ENCODE measurements at places on chromosomes 13 and 19. TPM values are rescaled to one million over a fixed set of nuclear protein-coding genes. Genes with fewer than 3 reads are reported as not detected.

GRCh38 chr13:110581506-110582185 is 20.1 kb upstream of the RAB20 start:
- no peaks in the 10 kb centered on the region for H3K27me3 ChIP-seq
- no peak overlapping the region for H3K4me3 ChIP-seq
- no peak overlapping the region for H3K27ac ChIP-seq
- no peaks in the 10 kb centered on the region for H3K36me3 ChIP-seq
- H3K4me1 ChIP-seq, result no peaks in the 10 kb centered on the region

DNA sequence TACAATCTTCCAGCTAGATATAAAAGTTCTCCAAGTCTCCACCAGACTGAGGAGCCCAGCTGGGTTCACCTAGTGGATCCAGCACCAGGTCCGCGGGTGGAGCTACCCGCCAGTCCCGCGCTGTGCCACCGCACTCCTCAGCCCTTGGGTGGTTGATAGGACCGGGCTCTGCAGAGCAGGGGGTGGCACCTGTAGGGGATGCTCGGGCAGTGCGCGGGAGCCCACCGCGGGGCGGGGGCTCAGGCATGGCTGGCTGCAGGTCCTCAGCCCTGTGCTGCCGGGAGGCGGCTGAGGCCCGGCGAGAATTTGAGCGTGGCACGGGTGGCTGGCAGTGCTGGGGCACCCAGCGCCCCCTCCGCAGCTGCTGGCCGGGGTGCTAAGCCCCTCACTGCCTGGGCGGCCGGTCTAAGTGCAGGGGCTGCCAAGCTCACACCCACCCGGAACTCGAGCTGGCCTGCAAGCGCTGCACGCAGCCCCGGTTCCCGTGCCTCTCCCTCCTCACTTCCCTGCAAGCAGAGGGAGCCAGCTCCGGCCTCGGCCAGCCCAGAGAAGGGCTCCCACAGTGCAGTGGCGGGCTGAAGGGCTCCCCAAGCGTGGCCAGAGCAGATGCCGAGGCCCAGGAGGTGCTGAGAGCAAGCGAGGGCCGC is 542.8 kb upstream of the PCDH9 start:
- no peak overlapping the region for H3K27ac ChIP-seq
- DNase-seq, result no peak
- H3K36me3 ChIP-seq, result no peaks in the 10 kb centered on the region
- H3K27me3 ChIP-seq, result no peaks in the 10 kb centered on the region
- H3K4me1 ChIP-seq, result no peaks in the 10 kb centered on the region
- no peak overlapping the region for H3K4me3 ChIP-seq

GRCh38 chr19:15640294-15640903 is at the start of gene CYP4F3:
TSS of gene CYP4F3 (plus strand) at chr19:15640897. CDS start at chr19:15641416, 519 bp downstream.
- no peaks in the 10 kb centered on the region for H3K27me3 ChIP-seq
- H3K36me3 ChIP-seq, result peaks cover 15% of the 10 kb centered on the region
- H3K27ac ChIP-seq, result peak within 1 kb of the TSS; percentile 93
- peak; percentile 93 for DNase-seq
- H3K4me3 ChIP-seq, result peak within 1 kb of the TSS; percentile 57

GRCh38 chr13:110760611-110761010 is 47.1 kb downstream of the ING1 start:
- H3K4me1 ChIP-seq, result no peaks in the 10 kb centered on the region
- H3K27me3 ChIP-seq, result peaks cover 24% of the 10 kb centered on the region
- H3K4me3 ChIP-seq, result no peak overlapping the region
- no peak overlapping the region for H3K27ac ChIP-seq

CALR3 gene
- total RNA-seq, result not detected

- no peaks in the 10 kb centered on the region for H3K36me3 ChIP-seq
- H3K4me3 ChIP-seq, result no peak overlapping the region
- no peak for DNase-seq
- H3K4me1 ChIP-seq, result no peaks in the 10 kb centered on the region
- H3K27ac ChIP-seq, result no peak overlapping the region
- no peaks in the 10 kb centered on the region for H3K27me3 ChIP-seq
These were observed 71.4 kb downstream of the EFNB2 start for GRCh38 chr13:106464076-106464475.

PABPC3 gene
- 0.28 TPM for total RNA-seq

GRCh38 chr19:5120321-5120720 is 151.4 kb downstream of the KDM4B start:
- H3K36me3 ChIP-seq, result peaks cover 9% of the 10 kb centered on the region
- H3K4me3 ChIP-seq, result no peak overlapping the region
- no peak for DNase-seq
- no peaks in the 10 kb centered on the region for H3K4me1 ChIP-seq
